Activated CD4-positive, alpha-beta T cell treated with anti-CD3 and anti-CD28 coated beads, Interleukin-2, amount 50 U/mL, for 24 hours (primary cell): ENCODE measurements at places on chromosomes 12 and 14.

GRCh38 chr12:53593707-53594106, 32.5 kb downstream of the ATF7 start:
- DNase-seq = no peak

- DNase-seq = no peak
Observed at GRCh38 chr12:19561411-19561961, 122.2 kb downstream of the AEBP2 start.

- DNase-seq = no peak
Observed at GRCh38 chr14:29788093-29788492, 139.6 kb downstream of the PRKD1 start.

DNA sequence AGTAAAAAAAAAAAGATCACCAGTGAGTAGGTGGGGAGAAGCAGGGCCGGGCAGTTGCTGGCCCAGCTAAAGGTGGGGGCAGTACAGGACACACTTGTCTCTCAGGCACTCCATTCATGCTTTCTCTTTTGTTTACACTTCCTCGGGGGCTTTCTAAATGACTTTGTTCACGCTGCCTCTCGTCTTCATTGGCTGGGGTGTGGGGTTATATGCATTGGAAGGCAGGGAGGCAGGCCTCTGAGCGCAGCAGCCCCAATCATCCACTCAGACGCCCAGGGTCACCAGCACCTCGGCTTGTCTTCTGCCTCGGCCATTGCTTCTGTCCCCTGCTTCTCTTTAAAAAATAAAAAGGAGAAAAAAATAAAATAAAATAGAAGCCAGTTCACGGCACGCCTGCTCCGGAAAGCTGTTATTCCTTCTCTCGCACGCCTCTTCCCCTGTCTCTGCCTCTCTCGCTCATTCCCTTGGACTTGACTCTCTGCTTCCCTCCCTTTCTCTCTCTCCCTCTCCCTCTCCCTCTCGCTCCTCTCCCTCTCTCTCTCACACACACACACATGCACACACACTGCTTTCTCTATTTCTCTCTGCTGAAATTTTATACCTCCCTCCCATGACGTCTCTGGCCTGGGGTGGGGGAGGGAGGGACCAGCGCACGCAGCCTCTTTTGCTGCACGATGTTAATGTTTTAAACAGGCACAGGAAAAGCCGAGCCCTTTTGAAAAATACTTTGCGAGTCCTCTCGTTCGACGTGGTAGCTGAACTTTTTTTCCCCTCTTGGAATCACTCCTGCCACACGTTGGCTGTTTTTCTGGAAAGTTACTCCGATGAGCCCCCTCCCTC, at the start of gene TGFB3:
Gene TGFB3 (minus strand): TSS at position 570 of the 840 bp plus-strand sequence. CDS start 1,102 bp downstream, outside the sequence.
- no peak for DNase-seq

- DNase-seq = no peak
Observed at GRCh38 chr14:90607141-90607540, 209.1 kb downstream of the TTC7B start.

DNA sequence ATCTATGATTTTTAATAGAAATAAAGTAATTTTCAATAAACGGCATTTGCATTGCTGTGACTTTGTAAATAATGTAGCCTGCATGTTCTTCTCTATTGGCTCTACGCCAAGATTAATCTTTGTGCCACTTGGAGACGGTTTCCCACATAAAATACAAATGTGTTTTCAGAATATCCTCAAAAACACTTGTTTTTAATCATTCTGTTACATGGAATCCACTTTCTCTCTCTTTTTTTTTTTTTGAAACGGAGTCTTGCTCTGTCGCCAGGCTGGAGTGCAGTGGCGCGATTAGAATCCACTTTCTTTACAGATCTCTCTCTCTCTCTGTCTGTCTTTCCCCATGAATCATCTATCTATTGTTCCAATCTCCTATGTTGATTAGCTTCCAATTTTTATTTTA, 22.8 kb upstream of the SSPN start:
- no peak for DNase-seq

DNA sequence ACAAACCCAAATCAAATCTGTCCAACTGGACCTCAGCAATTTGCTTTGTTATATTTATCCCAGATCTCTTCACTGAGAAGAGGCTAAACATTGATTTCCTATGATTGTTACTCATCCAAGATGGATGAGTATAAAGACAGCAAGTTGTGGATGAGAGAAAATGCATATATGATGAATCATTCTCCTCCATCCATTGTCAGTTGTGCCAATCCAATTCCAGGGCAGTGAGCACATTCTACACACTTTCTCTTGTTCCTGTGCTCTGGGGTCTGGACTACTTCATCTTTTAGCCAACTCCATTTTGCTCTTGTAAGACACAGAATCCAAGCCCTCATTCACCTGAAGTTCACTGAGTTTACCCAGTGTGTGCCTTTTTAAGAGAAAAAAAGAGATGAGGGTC, 105.7 kb downstream of the GCH1 start:
- DNase-seq = no peak

DNA sequence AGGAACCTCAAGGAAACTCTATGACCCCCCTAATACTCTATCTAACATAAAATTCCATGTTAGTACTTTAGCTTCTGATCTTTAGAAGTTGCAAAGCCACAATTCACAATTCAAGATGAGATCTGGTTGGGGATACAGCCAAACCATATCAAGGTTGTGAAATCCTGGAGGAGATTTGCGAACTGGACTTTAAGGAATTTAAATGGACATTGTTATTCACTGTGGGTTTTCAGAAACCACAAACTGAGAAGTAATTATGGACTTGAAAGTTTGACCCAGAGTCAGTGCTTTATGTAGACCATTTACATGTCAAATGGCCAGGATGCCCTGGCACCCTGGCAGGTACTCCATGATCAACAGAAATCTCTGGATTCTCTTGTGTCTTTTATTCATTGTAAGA, 14.2 kb upstream of the CDKL1 start:
- no peak for DNase-seq

- DNase-seq = no peak
Observed at GRCh38 chr14:95220663-95221231, 63.4 kb upstream of the DICER1 start.

DNA sequence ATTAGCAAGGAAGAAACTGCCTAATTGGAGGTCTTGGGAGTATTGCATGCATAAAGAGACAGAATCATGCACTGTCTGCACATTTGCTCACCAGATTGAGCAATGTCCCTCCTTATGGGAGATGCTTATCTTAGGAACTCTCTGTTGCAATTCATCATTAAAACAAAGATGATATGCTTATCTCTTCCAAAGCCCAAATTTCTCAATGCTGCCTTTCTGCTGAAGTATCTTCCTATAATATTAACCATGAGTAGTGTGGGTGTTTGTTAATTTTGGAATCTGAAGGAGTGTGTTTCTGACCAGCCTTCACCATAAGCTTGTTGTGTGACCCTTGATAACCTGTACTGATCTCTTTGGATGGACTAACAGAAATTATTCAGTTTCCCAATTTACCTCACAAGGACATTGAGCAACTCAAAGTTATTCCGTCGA, 1257.6 kb upstream of the FLRT2 start:
- DNase-seq = no peak

DNA sequence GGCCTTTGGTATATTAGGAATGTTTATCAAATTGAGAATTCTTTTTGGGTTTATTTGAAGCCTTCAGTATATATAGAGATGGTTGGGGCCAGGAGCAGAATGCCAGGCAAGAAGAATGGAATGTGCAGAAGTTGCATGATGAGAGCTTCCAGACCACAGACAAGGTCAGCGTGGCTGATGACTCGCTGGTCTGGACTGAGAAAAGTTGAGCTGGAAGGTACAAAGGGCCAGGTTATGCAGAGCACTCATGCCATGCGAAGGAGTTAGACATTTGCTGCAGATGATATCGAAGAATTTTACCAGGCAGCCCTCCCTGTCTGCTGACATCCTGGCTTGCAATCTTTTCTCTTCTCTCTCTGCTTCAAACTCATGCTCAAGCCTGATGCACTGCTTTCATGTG, 196.2 kb upstream of the ARHGAP5 start:
- DNase-seq = no peak

DNA sequence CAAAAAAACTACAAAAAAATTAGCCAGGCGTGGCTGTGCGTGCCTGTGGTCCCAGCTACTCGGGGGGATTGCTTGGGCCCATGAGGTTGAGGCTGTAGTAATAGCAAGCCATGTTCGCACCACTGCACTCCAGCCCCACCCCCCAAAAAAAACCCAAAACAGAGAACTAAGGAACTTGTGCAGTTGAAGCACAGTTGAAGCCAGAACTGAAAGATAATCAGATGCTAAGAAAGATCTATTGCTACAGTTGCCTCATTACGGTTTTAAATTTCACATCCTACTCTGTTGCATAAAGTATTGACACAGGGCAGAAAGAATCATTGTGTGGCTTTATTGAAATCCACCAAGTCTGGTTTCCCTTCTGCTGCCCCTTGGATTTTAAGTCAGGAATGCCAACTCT, 3.8 kb downstream of the CS start:
- DNase-seq = no peak

- DNase-seq = no peak
Observed at GRCh38 chr14:67975470-67975869, 155.9 kb downstream of the RAD51B start.

DNA sequence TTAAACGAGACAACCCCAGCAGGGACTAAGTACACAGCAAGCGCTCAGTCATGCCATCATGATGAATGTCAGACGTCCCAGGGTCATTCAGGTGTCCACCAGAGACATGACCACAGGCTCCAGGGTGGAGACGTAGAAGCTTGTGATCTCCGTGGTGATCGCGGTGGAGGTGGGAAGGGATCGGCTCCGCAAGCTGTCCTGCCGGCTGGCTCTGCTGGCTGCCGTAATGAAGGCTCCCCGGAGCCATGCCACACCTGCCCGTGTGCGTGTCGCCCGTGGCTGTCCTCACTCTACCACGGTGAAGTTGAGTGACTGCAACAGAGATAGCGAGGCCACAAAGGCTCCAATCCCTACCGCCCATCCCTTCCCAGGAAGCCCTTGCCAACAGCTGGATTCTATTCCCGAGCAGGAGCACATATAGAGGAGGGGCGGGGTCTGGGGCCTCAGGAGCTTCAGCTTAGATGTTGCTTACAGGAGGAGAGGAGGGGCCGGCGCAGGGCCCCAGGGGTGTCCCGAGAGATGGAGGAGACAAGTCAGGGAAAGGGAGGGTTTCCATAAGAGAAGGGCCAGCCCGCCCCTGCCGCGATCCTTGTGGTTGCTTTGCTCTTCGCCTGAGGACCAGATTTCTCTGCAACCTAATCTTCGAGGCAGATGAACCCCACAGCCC, 332.6 kb upstream of the SFSWAP start:
- DNase-seq = no peak

DNA sequence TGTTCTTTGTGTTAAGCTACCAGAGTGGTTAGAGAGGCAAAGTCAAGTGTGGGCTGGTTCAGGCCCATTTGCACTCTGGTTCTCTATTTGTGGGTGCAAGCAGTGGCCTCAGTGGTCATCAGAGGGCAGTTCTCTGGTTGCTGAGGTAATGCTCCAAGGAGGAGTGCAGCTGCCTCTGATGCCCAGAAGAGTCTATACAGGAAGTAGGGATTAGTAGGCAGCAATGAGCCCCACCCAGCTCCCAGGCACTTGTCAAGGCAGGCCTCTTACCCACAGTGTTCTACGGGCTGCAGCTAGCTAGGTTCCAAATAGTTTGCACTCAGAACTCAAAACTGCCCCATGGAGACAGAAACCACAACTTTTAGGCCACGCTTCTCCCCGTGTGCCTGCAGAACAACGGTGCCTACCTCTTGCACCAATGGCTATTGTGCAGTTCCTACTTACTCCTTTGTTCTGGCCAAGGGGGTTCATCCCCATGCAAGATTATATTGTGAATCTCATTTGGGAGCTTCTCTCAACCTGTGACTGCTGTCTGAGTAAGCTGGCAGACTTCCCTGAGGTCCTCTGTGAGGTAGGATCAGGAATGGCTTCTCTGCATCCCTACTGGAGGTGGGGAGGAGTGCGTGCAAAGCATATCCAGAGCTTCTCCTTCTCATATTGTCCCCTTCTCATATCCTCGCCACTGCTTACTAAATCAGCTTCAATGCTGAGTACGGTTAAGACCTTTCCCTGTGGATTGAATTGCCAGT, 410.3 kb upstream of the LMO3 start:
- DNase-seq = no peak

DNA sequence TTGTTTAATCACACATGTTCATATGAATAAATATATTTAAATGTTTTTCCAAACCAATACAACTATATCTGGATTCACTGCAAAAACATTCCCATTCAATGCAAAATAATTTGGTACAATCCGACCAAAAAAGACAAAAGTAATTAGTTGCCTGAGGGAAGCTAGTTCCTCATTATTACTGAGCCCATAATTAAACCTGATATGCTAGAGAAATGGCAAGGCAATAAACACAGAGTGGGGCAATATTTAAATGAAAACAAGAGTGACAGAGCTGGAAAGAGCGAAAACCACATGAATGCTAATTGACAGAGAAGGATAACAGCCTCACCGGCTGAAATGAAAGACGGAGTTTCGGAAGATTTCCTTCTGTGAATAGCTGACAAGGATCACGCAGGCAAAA, 82.6 kb downstream of the TMCC3 start:
- no peak for DNase-seq

- no peak for DNase-seq
Observed at GRCh38 chr14:55146425-55146824, 17.4 kb downstream of the LGALS3 start.

DNA sequence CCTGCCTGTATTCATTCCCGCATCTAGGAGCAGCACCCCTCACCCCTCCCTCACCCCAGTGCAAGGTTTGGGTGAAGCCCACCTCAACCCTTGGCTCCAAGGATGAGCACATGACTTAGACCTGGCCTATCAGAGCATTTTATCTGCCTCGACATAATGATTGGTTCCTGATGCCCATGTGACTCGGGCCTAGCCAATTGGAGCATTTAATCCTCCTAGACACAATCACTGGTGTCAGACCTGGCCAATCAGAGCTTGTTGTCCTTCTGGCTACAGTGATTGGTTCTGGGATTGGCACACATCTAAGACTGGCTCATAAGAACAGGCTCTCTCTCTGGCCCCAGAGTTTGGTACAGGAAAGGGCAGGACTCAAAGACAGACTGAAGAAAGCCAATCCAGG, 73.1 kb upstream of the MYL2 start:
- no peak for DNase-seq

GRCh38 chr12:128753438-128753837, 70.3 kb downstream of the SLC15A4 start:
- DNase-seq = no peak

GRCh38 chr14:87285506-87285905, 707.5 kb downstream of the GALC start:
- DNase-seq = no peak

DNA sequence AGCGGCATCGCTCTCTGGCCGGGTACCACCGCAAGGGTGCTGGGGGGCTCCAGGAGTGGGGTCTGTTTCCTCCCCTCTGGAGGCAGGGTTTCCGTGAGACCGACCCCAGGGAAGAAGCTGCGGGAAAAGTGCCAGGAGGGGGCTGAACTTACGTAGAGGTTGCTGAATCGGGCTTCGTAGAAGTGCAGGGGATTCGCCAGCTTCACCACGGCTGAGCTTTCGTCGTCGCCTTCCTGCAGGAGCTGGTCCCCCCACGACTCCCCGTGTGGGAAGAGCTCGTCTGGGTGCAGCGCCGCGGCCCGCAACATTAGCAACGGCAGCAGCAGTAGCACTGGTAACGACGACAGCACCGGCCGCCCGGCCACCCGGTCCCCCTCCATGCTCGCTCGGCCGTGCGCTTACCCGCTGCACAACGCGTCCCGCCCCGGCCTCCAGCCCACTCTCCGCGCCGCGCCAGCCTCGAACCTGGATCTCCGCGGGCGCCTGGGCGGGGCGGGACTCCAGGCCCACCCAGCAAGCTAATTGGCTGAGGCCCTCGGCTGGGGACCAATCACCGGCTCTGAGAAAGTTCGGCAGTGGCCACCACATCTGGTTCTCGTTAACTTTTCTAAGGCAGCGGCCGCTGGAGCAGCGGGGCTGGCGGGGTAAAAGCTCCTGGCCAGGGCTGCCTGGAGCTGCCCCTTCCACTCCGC, at the start of gene NID2:
Gene NID2 (minus strand): TSS at position 445 of the 692 bp plus-strand sequence. CDS start 65 bp downstream, at position 380.
- peak; percentile 6 for DNase-seq
